Sciatic nerve (tissue), 2 donors: ENCODE measurements at places on chromosomes 3 and 15.

GRCh38 chr3:194404365-194405140 is 5.5 kb upstream of the GP5 start:
- DNase-seq, result no peak

GRCh38 chr3:133476971-133477375 is 77.1 kb downstream of the BFSP2 start:
- DNase-seq, result no peak

- no peak for DNase-seq
Measured at GRCh38 chr3:154324919-154325318, 632 bp upstream of the DHX36 start.

DNA sequence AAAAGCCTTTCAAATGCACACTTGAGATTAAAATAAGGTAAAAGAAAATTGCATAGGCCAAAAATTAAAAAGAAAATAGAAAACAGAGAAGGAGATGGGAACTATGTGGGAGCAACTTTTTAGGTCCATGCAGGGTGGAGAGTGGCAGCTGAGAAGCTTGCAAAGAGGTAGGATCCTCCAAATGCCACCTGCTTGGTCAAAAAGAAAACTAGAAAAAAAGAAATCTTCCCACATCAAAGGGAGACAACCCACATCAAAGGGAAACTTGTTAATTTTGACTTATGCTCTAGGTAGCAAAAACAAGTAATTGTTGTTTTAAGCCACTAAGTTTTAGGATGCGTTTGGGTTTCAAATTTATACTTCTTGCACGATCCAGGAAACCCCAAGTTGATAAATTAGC is 342.9 kb downstream of the IL20RB start:
- no peak for DNase-seq

- DNase-seq, result no peak
Measured at GRCh38 chr3:143634991-143635390, 213.3 kb downstream of the SLC9A9 start.

- DNase-seq, result peak; percentile 72
Measured at GRCh38 chr3:9600597-9600996, 47.0 kb upstream of the LHFPL4 start.

DNA sequence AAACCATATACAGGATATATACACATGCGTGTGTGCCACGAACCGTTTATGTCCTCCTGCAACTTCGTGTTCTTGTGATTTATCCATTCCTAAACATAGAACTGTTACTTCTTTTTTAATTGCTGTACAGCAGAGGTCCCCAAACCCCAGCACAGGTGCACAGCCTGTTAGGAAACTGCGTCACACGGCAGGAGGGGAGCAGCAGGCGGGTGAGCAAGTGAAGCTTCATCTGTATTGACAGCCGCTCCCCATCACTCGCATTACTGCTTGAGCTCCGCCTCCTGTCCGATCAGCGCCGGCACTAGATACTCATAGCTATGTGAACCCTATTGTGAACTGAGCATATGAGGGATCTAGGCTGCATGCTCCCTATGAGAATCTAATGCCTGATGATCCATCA is 34.9 kb upstream of the NRROS start:
- no peak for DNase-seq

- DNase-seq, result no peak
Measured at GRCh38 chr3:30548600-30548999, 57.8 kb upstream of the TGFBR2 start.

DNA sequence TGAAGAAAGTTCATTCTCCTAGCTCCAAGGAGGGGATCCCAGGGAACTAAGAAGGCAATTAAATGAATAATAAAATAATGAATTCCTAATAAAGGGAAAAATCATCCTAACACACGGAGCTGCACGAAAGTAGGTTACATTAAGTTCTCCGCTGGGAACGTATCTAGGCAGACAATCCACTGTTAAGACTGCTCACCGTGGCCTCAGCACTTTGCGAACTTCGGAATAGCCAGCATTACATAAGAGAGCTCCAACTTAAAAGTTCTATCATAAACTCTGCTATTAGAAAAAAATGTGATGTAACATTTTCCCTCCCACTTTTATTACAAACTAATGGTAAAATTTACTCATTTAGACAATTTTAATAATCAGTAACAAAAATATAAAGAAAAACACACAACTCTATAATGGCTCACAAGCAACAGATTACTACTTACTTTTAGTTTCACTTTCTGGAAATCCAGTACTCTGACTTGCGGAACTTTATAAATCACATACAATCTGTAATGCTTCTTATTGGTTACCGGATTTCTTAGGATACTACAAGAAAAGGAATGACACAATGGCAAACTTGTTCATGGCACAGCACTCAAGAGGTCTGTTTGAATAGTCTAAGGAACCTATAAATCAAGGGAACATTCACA is 8.5 kb downstream of the SNRPA1 start:
- DNase-seq, result no peak

DNA sequence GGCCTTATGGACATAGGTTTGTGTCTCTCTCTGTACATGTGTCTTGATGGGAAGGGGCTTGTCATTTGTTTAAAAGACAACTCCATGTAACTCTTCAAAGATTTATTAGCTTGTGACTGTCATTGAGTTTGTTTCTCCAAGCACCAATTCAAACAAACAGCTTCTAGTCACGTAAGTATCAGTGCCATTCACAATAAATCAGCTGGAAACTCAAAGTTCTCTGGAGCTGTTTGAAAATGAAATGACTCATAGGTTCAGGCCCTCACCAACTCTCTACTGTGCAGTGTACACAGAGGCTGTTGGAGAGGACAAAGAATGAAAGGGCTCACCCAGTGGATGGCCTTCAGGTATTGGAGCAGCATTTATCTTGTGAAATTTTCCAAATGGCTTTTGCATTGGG is 476.3 kb downstream of the AGBL1 start:
- no peak for DNase-seq

GRCh38 chr15:36594556-36595090 is 15.2 kb downstream of the CDIN1 start:
- no peak for DNase-seq

DNA sequence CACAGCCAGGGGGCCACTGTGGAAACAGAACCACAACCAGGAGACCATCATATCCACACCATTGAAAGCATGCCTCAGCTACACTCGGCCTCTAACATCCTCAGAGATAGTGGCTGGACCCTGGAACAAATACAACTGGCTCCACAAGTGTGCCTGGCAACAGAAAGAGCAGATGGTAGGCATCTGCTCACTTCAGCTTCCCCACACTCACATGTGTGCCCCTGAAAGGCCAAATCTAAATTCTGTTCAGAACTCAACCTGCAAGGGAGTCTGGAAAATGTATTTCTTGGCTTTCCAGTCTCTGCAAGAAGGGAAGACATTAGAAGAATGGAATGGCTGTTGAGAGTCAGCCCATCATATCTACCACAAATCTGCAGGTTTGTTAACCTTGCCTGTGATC is 54.7 kb upstream of the CTNNB1 start:
- DNase-seq, result no peak

GRCh38 chr3:116226266-116226665 is 219.0 kb downstream of the LSAMP start:
- DNase-seq, result no peak

DNA sequence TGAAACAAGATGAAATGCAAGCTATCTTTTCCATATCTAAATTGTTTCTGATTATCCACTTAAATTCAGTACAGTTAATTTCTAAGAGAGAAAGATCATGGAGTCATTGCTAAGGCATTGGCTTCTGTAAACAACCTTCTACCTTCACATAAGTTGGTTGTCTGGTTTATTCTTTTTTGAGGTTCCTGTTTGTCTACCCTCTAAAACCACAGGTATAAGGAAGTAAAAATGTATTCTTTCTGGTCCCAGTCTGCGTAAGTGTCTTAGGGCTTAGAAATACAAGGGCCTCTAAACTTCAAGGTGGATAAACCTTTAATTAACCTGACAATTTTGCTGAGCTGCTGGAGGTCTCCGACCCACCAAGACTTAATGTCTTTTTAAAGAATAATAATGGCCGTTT is 3.6 kb upstream of the ATOSA start:
- DNase-seq, result no peak

DNA sequence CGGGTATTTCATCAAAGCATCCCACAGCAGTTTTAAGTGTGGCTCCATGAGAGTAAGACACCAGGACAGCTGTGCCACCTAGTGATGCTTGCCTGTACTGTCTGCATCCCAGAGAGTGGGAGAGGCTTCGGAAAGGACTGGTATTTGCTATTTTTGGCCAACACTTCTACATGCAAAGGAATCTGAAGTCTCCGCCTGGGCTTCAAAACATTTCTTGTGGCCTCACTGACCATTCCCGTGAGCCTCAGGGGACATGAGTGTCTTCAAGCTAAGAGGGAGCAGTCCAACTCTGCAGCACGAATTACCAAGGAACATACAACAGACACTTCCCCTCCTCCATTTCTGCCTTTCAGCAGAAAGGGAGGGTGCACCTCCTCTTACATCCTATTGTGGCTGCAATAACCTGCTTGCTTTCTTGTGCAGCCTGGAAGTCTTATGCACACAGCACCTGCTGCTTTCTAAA is 177.5 kb downstream of the RORA start:
- no peak for DNase-seq

DNA sequence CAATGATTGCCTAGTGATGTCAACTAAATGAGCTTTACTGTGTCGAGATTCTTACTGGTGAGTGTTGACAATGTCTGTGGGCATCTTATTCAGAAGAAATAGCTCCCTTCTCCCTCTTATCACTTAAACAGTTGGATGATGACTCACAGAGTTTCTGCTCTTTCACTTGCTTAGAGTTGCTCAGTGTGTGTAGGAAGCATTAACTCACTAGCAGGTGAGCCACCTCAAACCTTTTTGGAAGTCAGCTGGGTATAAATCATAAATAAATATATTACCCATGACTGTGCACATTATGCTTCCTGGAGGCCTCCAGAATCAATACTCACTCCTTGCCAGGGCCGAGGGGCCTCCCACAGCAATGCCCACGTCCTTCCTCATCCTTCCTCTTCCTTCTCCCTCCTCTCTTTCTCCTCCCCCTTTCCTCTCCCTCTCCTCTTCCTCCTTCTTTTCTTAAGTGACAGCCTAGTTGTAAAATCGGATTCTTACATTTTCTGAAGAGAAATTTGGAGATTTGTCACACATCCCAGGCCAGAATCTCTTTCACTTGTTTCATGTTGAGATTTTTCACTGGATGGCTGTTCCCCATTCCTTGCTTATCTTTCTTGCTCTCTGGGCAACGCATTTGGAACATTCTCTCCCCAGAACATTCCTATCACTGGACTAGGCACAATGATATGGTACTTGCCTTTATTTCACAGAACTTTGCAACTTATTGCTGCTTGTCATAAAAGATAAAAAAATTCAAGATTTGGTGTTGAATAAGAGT is 17.5 kb downstream of the SHC4 start:
- no peak for DNase-seq

GRCh38 chr15:67063689-67064606 is 1.5 kb upstream of the SMAD3 start:
- no peak for DNase-seq

DNA sequence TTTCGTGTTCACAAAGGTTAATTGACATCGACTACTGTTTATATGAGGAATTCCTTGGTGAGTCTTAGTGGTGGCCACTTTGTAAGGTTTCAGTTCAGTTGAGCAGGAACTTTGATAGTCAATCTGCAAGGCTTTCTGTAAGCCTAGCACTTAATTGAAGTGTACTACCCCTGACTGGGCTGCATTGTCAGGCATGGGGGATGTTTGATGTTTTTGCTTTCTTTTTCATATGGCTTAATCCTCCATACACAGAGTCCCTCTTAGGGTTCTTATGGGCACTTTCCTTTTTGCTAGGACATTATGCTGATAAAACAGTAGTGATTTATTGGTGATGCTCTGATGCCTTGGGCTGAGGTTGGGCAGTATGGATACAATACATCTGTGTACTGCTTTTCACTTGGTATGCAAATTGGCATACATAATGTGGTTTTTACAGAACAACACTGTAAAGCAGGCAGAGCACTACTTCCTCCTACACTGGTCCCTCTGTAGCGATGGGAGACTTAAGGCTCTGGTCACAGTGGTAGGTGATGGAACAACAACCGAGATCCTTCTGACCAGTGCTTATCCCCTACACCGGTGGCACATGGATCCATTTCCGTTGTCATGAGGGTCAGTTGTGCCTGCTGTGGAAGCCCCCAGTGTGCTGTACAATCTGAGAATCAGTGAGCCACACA is 261.0 kb downstream of the MFSD1 start:
- DNase-seq, result no peak

DNA sequence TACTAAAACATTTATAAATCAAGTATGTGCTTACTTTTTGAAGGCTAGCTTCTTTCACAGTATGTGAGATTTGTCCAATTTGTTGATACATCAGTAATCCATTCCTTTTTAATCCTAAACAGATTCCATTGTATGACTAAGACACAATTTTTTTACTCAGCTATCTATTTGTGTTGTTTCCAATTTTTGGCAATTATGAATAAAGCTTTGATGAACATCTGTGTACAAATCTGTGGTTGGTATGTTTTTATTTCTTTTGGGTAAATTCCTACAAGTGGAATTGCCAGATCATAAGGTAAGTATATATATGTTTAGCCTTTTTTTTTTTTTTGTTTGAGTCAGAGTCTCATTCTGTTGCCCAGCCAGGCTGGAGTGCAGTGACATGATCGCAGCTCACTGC is 56.2 kb upstream of the VEPH1 start:
- no peak for DNase-seq

DNA sequence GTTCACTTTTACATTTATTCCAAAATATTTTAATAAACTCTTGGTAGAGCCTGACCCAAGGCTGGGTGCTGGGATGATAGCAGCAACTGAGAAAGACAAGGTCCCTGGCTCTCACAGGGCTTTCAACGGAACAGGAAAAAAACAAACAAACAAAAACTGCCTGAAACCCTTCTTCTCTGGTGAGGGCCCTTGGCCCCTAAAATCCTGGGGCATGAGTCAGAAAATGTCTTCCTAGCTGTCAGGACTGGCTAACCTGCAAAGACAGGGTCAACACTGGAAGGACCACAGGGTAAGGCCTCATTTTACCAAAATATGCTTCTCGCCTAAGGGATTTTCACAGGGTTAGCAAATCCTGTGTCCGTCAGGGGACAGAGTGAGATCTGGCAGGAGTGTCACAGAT is 45.7 kb upstream of the WNT5A start:
- DNase-seq, result no peak

DNA sequence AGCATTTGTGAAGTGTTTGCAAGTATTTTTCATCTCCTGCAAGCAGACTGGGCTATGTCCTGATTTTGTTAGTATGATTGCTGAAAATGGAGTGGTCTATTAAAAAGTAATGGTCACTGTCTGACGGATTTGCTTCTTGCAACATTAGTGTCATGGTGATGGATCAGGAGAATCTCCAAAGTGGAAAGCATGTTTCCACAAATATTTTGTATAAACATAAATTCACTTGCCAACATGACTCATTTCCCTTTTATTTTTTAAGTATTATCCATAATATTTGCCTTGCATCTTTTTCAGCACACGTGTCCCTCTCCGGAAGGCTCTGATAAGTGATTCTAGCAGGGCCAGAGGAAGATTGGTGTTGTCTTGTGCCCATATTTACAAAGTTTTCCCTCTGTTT is 27.4 kb upstream of the CACNA2D3 start:
- DNase-seq, result no peak

- no peak for DNase-seq
Measured at GRCh38 chr3:156189927-156190326, 69.5 kb downstream of the KCNAB1 start.
